Endothelial cell of coronary artery (primary cell): ENCODE measurements at places on chromosomes 5 and 9. TPM values are rescaled to one million over a fixed set of nuclear protein-coding genes. Genes with fewer than 3 reads are reported as not detected.

Gene ANP32B
- total RNA-seq = 8.2 and 18.4 TPM in 2 replicates

Gene LRRC8A
- total RNA-seq = 110 and 120 TPM in 2 replicates

Gene EDIL3
- 10.0 and 11.4 TPM in 2 replicates for total RNA-seq

Gene LRRC14B
- total RNA-seq = not detected in 2 replicates

Gene AQP7
- 0.09 TPM in 1 of 2 replicates, not detected in the other for total RNA-seq
